ENCODE measurements at places on chromosomes 1 and 21.

DNA sequence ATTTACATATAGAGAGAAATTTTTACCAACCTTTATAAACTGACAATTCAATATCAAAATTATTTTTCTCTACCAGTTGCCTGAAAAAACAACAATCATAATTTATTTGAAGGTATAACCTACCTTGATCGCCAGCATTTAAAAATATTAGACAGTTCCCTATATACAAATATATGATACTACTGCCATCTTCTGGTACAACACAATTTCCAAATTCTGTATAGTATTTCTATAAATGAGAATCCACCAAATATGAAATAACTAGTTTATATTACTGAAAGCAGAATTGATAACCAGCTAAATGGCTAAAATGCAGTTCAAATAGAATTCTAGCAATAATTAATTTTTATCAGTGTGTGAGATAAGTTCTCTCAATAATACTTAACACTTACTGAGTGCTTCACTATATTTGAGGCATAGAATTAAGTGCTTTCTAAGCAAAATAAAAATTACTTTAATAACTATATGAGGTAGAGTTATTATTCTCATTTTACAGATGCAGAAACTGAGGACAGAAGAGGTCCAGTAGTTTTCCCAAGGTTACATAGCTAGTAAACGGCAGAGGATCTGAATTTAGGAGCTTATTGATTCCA lies 75.6 kb downstream of the PIGK start:
- no peak for DNase-seq

- DNase-seq, result no peak
Observed at GRCh38 chr21:35197992-35198431, 148.9 kb upstream of the RUNX1 start.

DNA sequence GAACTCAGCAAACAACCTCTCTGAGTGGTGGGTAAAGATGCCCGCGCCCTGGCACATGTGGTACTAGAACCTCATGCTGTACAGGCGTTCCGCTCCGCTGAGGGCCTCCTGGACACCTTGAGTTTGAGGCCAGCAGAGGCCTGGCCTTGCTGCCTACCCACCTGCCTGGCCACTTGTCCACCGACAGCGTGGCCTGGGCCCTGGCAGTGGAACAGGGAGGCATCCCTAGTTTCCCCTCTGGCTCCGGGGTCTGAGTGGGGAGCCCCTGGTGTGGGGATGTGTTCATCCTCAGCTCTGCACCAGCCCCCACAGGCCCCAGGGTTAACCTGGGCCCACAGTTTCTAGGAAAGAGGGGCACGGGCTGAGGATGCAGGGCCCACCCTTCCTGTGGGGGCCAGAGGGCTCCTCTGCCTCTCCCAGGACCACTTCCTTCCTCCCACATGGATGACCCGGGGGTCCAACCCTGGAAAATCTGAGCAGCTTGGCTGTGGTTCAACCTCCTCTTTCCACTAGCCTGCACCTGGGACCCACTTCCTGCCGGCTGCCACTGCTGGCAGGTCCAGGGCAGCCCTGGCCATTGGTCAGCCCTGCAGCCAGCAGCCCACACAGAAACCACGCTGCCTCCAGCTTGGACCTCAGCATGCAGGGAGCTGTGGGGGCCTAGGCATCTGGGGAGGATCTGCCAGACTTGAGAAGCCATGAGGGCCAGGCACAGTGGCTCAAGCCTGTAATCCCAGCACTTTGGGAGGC lies 53.3 kb upstream of the COL18A1 start:
- DNase-seq, result no peak

DNA sequence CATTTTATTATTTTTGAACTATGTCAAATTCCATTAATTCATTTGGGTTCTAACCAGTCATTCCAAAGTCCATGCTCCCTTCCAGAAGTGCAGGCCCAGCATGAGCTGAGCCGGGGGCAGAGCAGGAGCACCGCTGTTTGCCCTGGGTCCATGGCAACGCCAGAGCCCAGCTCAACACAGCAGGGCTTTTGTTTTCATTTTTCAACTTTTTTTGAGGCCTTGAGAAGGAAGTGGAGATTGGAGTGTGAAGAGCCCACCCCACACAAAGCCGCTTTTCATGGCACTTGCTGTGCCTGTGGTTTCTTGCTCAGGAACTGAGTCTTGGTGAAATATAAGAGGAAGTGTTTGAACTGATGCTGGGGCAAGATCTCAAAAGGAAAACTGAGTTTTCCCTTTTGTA lies 13.2 kb upstream of the PRMT2 start:
- DNase-seq, result no peak

DNA sequence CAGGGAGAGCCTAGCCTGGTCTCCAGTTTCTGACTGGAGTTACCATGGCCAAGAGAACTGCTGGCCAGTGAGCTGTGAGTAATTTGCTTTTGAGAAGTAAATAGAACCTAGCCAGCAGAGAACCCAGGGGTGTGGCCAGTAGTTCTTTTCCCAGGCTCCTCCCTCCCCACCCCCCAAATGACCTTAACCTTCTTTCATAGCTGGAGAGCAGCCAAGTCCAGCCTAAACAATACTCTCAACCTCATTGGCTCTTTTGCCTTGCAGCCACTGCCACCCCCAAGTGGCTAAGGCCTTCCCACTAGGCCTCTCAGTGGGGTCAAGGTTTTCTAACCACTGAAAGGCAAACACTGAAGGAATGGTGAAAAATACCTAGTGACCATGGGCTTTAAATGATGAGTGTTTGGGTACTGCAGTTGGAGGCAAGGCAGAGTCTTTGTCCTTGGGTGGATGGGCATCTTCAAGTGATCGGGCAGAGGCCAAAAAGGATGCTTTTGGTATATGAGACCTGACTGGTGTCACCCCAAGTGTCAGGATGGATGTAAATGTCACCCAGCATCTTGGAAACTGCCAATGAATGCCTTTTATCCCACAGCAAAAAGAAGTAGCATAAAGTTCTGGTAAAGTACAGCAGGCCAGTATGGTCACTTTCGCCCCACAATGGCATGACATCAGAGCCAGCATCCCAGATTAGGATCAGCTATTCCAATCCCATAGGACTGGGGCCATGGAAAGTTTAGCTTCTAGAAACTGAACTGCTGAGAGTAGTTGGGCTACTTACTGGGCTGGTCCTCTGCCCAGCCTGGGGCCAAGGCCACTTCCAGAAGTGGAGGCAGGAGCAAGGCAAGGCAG lies 3.5 kb upstream of the PIGV start:
- peak; percentile 86 for DNase-seq

- no peak for DNase-seq
Observed at GRCh38 chr1:4045397-4046010, 145.4 kb upstream of the C1orf174 start.

DNA sequence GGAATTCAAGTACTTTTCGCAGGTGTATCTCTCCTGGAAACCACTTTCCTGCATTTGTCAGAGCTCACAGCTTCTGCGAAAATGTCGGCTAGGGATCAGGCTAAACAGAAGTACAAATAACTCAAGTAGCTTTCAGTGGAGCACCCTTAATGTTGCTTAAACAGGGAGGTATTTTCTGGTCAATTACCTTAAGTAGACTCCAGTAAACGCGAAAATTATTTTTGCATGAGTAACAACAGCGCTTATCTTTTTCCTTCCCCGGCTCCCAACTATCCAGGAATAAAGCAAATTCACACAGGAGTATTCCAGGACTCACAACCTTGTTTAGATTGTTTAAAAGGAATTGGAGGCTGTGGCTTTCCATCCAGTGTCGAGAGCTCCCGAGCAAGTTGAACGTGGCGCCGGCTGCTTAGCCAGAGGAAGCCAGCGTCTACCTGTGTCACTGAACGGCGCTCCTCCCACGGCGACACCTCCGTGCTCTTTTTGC lies 7.3 kb upstream of the SIM2 start:
- DNase-seq, result peak; percentile 61

- no peak for DNase-seq
Observed at GRCh38 chr21:17044696-17045095, 468.1 kb upstream of the CXADR start.
